ENCODE measurements at places on chromosomes 13 and 19.
A peak's percentile ranks its signal among the peaks of the same experiment; 100 is the strongest.

- DNase-seq: peak; percentile 56
Measured at GRCh38 chr19:42252365-42253244, 2.3 kb downstream of the ERF start.

DNA sequence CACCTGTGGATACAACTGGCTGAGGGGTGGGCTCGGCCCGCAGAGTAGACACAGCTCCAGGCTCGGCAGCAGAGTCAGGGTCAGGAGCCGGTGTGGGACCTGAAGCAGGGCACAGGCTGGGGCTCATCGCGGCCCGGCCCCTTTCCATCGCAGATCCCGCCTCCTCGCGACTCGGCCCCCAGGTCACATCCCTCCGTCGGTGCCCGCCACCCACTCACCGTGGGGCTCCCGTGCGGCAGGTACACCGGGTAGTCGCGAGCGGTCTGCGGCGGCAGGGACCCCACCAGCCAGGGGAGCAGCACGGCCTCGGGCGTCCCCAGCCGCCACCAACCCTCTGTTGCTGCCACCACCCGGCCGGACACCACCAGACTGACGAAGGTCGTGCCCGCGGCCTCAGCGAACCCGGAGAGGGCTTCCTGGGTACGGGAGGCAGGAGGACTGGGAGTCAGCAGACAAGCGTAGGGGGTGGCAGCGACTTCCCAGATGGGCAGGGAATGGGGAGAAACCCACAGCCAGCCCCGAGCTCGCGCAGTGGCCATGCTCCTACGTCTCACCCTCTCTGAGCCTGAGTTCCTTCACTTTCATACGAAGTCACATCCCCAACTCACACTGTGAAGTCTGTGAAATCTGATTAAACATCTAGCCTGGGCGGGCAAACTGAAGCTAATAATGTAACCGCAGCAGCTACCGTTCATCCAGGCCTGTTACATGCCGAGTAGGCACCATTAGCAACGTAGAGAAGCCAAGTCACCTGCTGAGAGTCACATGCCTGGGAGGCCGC lies 3.7 kb downstream of the FUZ start:
- DNase-seq: no peak

GRCh38 chr13:64007339-64007738 lies 2591.7 kb upstream of the PCDH20 start:
- no peak for DNase-seq

GRCh38 chr19:8370176-8371010 lies 6.4 kb downstream of the ANGPTL4 start:
- DNase-seq: no peak

GRCh38 chr13:111632906-111633305 lies 312.5 kb downstream of the TEX29 start:
- peak; percentile 34 for DNase-seq

DNA sequence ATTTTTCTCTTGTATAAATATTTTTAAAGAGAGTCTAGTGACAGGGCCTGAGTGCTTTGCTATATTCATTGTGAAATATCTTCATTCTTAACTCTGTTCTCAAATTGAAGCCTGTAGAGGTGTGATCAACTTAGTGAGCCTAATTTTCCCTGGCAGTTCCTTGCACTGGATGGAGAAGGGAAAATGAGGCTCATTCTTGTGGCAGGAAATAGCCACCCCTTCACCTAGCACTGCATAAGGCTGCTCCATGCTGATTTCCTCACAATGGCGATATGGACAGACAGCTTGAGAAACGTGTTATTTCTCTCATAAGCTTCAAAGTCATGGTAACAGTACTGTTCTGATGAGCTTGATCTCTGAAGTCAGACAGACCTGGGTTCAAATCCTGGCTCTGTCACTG lies 146.2 kb downstream of the AKAP11 start:
- DNase-seq: no peak

DNA sequence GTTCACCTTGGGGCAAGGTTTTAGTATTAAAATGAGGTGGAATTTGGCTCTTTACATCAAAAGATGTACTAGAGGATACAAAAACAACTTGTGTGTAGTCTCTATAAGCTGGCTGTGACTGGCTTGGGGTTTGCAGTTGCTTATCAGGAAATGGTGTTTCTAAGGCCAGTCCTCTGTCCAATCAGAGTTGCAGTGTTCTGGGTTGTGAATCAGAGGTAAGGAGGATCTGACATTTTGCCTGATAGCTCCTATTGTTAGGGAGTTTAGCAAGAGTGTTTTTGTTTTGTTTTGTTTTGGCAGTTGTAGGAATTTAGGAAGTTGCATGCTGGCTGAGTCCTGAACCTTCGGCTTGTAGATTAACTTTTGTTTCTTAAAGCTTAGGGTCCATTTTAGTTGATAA lies 20.1 kb upstream of the ESD start:
- no peak for DNase-seq

- DNase-seq: no peak
Measured at GRCh38 chr19:45160870-45161737, at the start of gene NKPD1. Gene NKPD1, minus strand, starts transcription at chr19:45160982. Its CDS starts 832 bp downstream, at chr19:45160150.

- DNase-seq: no peak
Measured at GRCh38 chr13:73187106-73187505, 128.3 kb downstream of the KLF5 start.

- DNase-seq: no peak
Measured at GRCh38 chr13:71864094-71864985, 2.7 kb downstream of the DACH1 start.

GRCh38 chr13:99031832-99032231 lies 54.0 kb upstream of the DOCK9 start:
- no peak for DNase-seq

GRCh38 chr13:52835071-52835839 lies 13.2 kb downstream of the PCDH8 start:
- no peak for DNase-seq

GRCh38 chr13:21434588-21434987 lies 24.5 kb downstream of the ZDHHC20 start:
- DNase-seq: no peak

DNA sequence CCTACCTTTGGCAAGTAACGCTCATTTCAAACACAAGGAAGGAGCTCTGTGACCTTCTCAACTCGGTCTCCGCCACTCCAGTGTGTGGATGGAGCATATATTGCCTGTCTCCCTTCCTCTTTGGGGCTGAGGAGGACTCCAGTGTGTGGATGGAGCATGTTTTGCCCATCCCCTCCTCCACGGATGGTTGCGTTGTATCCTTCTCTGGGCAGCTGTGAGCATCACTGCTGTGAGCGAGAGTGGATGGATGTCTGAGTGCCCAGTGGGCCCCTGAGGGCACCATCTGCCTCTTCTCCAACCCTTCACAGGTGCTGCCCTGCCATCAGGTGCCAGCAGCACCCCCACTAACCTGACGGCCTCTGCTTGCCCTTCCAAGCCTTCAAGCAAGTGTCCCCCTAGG lies 186.2 kb downstream of the TEX29 start:
- DNase-seq: peak; percentile 42

GRCh38 chr13:67390462-67391086 lies 160.4 kb upstream of the PCDH9 start:
- no peak for DNase-seq

- DNase-seq: no peak
Measured at GRCh38 chr19:23345838-23346237, 49.4 kb downstream of the ZNF91 start.

DNA sequence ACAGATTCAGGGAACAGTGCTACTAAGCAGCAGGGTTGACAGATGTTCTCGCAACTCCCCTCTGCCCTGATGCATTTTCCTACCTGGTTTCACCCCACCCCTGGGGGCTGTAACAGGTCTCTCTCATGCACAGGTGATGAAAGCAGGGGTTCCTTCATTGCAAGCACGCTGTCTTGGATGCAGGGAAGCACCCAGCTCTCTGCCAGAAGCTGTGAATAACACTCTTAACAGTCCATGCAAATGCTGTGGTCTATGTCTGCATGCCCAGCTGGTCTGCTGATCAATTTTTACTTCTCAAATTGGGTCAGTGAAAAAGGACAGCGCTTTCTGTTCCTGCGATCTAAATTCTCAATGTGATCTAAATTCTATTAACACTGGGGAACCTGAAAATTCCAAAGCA lies 246.3 kb upstream of the TSHZ3 start:
- DNase-seq: no peak

DNA sequence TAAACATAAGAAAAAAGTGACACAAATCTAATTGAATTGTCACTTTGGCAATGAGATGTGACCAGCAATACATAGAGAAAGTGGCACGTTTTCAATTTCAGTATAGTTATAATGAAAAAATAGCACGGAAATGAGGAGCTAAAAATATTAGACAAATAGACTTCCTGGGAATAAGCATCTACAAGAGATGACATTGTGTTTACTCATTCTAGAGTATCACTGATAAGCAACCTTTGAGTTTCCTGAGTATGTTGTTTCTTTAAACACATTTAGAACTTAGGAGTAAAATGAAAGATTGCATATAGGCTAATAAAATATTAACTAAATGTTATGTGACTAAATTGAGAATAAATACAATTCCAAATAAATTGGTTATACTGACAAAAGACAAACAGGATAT lies 207.1 kb upstream of the SLITRK6 start:
- no peak for DNase-seq

DNA sequence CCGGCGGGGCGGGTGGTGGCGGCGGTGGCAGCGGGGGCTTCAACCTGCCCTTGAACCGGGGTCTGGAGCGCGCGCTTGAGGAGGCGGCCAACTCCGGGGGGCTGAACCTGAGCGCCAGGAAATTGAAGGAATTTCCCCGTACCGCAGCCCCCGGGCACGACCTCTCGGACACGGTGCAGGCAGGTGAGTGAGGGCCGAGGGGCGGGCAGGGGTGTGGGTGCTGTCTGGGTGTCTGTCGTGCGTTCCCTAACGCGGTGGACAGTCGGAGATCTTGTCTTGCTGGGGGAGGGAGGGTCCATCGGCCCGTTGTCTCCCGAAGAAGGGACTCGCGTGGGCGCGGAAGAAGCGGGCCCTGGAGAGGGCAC lies 533 bp downstream of the LRCH1 start:
- no peak for DNase-seq

DNA sequence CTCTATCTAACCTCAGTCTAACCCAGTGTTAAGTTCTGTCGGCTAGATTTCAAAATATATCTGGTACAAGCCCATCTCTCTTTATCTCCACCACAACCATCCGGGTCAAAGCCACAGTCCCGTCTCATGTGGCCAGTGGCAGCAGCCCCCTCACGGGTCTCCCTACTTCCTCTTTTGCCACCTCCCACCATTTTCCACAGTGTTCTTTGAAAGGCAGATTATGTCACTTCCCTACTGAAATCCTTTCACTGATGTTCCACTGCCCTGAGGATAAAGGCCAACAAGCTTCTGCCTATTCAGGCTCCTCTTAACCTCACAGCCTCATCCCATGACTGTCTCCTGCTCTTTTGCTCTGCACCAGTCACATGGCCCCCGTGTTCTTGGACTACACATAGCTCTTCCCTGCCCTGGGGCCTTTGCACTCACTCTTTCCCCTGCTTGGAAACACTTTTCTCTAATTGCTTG lies 117.2 kb downstream of the UBL3 start:
- DNase-seq: no peak

DNA sequence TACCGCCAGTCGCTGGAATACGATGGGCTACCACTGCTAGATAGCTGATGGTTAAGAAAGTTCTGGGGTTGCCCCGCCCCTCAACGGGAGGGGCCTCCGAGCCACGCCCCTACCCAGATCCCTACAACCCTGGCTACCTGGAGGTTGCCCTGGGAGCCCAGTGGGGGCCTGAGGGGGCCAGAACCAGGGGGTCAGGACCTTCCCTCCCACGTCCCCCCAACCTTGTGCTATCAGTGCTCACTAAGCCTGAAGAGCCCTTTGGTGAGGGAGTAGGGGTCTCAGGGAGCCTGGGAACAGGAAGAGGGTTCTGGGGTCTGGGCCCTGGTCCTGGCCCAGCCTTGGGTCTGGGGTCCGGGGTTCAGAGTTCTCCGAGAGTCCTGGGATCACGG lies 8.9 kb downstream of the OCEL1 start:
- no peak for DNase-seq

DNA sequence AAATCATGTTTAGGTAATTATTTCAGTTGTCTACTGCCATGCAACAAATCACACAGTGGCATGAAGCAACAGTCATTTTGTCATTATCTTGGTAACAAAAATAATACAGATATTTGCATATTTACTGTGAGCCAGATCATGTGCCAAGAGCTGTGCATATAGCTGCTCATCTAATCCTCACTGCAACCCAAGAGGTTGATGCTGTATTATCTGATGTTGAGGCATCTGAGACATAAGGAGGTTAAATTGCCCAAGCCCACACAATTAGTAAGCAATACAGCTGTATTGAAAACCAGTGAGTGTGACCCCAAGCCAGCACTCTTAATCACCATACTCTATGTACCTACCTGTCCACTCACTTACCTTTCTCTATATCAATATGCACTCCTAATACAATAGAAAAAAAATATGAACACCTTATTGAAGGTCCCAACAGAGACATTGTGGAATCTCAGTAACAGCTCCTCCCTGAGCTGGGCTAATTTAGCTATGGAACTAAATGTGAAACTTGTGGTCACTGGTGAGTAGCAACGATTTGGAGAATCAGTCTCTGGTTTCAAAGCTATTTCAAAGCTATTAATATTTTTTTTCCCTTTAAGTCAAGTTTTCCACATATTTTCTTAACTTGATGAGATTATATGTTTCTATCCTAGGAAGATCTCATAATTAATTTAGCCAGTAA lies 185.2 kb downstream of the KLF12 start:
- DNase-seq: no peak

DNA sequence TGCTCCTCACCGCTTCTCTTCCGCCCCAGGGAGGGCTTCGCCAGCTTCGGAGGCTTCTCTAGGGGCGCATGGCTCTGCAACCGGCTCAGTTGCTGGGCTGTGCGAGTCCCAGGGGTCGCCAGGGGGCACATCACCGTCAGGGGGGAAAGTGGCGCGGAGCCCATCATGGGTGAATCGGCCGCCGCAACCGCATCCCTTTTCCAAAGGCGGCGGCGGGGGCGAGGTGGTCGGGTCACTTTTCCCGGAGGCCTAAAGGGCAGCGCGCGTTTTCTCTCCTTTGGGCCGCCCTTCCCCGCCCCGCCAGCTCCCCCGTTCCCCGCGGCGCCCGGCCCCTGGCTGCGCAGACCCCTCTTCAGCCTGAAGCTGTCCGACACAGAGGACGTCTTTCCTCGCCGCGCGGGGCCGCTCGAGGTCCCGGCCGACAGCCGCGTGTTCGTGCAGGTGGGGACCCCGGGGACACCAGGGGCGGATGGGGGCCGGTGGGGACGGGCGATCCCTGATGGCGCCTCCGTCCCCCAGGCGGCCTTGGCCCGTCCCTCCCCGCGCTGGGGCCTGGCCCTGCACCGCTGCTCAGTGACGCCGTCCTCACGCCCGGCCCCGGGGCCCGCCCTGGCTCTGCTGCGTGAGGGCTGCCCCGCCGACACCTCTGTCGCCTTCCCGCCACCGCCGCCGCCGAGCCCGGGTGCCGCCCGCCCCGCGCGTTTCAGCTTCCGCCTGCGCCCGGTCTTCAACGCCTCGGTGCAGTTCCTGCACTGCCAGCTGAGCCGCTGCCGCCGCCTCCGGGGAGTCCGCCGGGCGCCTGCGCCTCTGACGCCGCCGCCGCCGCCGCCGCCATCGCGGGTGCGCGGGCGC lies 1.7 kb downstream of the TGFBR3L start:
- DNase-seq: no peak
